Adrenal gland (tissue), 19 donors: ENCODE measurements at places on chromosomes 4 and X.
A peak's percentile ranks its signal among the peaks of the same experiment; 100 is the strongest.

DNA sequence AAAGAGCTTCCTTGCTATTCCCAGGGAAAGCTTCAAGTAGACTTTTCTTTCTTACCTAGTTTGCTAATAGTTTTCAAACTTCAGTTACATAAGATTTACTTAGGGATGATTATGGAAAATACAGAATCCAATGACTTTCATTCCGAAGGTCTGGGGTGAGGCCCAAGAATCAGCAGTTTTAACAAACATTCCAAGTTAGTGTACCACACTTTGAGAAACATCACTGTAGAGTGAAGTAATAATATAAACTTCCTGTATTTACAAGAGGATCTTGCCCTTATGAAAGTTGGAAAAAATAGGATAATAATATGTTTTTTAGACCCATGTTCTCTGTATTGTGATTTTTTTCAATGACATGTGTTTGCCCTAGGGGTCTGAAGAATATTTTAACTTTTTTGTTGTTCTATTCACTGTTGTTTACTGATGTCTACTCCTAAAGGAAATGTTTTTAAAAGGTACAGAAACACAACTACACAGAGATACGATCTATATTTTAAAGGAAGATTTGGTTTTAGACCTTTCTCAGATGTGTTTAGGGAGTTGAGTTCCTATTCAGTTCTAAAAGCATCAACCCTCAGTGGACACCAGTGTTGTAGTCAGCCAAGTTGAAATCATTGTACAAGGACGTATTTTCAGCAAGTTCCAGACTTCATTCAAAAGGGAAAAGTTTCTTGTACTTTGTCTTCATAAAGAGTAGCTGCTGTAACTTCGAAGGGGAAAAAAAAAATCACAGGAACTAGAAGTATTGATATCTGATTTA, 295.8 kb upstream of the SLC7A11 start:
- no peak for DNase-seq

- no peak for DNase-seq
Measured at GRCh38 chr4:22766068-22766467, 73.3 kb downstream of the GBA3 start.

DNA sequence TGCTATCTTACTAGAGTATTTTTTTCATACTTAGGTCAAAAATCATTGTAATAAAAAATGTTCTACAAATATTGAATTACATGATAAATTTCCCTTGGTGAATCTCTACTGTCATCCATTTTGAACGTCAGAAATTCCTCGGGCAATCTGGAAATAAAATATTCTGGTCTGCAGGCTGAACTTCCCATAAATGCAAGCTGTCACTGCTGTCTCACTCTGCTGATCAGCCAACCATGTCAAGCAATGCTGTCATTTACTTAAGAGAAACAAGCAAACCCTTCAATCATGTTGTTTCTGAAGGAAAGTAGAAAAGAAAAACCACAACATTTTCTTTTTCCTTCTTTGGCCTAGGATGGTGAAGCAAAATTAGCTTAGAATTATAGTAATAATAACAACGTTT, 514.2 kb upstream of the GALNT7 start:
- DNase-seq: no peak

GRCh38 chr4:137608085-137608484, 75.8 kb upstream of the PCDH18 start:
- no peak for DNase-seq

DNA sequence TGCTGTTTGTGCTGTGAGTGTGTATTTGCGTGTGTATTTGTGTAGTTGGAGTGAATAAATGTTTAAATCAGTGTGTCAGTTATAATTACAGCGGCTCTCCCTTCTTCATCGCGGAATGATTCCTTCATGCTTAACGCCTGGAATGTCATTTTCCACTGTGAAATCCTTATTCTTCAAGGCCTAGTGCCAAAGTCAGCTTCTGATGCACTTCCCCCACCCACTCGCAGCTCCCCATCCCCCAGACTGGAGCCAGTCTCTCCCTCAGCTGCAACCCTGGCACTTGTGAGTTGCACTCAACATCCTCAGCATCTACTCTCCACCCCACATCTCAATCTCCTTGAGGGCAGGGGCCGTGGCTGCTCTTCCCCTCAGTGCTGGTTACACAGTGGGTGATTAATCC, 583.0 kb downstream of the BCOR start:
- DNase-seq: no peak

GRCh38 chr4:175806727-175807126, 5.3 kb downstream of the GPM6A start:
- no peak for DNase-seq

- DNase-seq: no peak
Measured at GRCh38 chr4:168279556-168279955, 39.0 kb downstream of the DDX60 start.

GRCh38 chr4:65021149-65021548, 611.9 kb upstream of the TECRL start:
- no peak for DNase-seq

GRCh38 chr4:76354517-76355473, 48.3 kb downstream of the STBD1 start:
- no peak for DNase-seq

- no peak for DNase-seq
Measured at GRCh38 chrX:133380711-133381619, 34.3 kb downstream of the GPC4 start.

DNA sequence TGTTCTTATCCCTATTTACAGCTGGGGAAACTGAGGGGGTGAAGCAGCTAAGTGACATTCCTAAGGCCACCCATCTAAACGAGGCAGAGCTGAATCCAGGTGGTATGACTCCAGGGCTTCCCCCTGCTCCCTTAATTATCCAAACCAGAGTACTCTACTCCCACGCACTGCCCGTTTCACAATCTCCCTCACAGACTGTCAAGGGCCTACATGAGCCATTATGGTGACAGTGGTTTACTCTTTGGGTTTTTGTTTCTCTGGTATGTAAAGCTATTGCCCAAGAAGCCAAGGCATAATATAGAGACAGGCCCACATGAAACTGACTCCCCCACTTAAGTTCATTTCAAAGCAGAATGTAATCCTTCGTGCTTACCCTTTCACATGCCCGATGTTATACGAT, 95.1 kb downstream of the NHS start:
- DNase-seq: no peak

DNA sequence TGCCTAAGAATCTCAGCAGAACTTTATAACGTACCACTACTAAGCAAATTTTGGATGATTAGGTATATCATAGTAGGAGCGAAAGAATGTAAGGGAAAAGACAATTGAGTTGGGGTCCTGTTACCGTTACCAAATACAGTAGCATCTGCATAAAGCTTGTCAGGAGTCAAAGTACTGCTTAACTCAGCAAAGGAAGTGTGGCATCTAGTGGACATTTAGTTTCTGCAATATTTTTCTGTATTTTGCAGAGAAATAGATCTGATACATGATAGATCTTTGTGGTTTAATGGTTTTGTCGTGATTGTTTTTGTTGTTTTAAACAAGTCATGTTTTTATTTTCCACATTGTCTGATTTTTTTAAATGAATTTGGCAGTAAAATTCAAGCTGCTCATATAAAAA, 81.0 kb upstream of the SMARCAD1 start:
- DNase-seq: no peak

GRCh38 chrX:44343412-44344141, at the start of gene EFHC2:
Gene EFHC2, minus strand, starts transcription at chrX:44343672. Its CDS starts 84 bp downstream, at chrX:44343588.
- DNase-seq: peak; percentile 7

DNA sequence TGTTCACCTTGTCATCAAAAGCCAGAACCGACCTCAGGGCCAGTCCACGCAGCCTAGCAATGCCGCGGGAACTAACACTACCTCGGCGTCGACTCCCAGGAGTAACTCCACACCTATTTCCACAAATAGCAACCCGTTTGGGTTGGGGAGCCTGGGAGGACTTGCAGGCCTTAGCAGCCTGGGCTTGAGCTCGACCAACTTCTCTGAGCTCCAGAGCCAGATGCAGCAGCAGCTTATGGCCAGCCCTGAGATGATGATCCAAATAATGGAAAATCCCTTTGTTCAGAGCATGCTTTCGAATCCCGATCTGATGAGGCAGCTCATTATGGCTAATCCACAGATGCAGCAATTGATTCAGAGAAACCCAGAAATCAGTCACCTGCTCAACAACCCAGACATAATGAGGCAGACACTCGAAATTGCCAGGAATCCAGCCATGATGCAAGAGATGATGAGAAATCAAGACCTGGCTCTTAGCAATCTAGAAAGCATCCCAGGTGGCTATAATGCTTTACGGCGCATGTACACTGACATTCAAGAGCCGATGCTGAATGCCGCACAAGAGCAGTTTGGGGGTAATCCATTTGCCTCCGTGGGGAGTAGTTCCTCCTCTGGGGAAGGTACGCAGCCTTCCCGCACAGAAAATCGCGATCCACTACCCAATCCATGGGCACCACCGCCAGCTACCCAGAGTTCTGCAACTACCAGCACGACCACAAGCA, 898 bp downstream of the UBQLN2 start:
- peak; percentile 54 for DNase-seq

DNA sequence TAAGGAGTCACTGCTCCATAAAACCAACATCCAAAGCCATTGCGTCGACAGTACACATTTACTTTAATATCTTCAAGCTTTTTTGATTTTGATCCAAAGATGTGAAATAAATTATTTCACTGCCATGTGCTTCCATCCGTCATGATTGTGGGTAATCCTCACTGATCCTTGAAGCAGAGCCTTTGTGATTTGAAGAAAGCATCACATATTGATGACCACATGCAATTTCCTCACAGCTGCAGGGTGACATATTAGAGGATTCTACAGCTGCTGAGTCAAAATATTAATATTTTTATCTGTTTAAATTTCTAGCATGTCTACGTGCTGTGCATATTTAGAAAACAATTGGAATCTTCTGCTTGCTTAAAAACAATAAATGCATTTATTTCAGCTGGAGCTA, 196.8 kb upstream of the ANXA3 start:
- no peak for DNase-seq

DNA sequence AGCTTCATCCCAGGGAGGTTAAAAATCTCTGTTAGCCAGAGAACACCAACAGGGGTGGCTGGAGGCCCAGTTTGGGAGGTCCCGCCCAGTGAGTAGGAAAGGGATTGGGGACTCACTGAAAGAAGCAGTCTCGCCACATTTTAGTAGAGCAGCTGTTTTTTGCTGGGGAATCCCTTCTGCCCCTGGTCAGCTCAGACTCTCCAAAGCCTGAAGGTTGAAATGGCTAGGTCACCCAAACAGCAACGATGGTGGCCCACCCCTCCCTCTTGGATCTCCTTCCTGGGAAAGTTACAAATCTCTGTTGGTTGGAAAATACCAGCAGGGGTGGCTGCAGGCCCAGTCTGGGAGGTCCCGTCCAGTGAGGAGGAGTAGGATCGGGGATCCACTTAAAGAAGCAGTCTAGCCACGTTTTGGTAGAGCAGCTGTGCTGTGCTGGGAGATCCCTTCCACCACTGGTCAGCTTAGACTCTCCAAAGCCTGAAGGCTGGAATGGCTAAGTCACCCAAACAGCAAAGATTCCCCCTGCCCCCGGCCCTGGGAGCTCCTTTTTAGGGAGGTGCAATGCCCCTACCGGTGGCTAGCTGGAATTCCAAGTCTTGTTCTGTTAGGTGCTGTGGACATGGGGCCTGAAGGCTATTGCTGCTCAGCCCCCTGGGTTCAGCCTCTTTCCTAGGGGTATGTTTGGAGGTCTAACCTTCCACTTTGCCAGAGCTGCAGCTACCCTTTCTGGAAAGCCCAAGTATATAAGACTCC, 40.0 kb upstream of the TEX13A start:
- DNase-seq: no peak

DNA sequence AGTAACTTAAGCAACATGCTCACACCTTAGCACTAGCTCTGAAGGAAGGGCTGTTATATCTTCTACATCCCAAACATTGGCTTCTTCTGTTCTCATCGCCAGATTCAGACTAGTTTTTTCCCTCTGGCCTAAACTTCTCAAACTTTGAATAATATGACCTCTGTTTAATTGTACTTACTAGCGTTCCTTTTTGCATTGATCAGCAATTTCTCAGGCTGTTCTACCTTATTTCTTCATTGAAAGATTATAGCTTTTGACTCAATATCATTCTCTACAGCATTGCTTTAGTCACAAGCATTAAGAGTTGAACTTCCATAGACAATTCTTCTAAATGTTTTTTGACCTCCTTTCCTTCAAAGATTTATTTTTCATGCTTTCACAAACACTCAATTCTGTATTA, 659.2 kb downstream of the PCDH7 start:
- no peak for DNase-seq

- DNase-seq: no peak
Measured at GRCh38 chr4:121824171-121824527, 466 bp upstream of the CCNA2 start.

- DNase-seq: no peak
Measured at GRCh38 chr4:124070688-124071484, 641.6 kb downstream of the ANKRD50 start.

DNA sequence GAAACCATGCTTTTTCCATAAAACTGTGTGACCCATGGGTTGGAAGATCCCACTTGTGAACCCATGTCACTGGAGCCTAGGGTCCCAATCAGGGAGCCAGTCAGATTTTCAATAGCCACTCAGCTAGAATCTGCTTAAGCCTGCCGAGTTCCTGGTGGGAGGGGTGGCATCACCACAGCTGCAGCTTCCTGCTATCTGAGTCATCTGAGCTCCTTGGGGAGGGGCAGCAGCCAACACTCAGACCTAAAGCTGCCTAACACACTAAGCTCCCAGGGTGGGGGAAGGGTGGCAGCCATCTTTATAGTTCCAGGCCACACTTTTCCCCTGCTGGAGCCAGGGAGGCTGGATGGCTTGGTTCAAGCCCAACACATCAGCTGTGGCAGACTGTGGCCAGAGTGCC, 350.1 kb downstream of the C4orf33 start:
- no peak for DNase-seq

GRCh38 chrX:148698221-148698620, 197.8 kb downstream of the AFF2 start:
- DNase-seq: no peak

GRCh38 chrX:110277609-110278008, 40.3 kb downstream of the AMMECR1 start:
- no peak for DNase-seq

DNA sequence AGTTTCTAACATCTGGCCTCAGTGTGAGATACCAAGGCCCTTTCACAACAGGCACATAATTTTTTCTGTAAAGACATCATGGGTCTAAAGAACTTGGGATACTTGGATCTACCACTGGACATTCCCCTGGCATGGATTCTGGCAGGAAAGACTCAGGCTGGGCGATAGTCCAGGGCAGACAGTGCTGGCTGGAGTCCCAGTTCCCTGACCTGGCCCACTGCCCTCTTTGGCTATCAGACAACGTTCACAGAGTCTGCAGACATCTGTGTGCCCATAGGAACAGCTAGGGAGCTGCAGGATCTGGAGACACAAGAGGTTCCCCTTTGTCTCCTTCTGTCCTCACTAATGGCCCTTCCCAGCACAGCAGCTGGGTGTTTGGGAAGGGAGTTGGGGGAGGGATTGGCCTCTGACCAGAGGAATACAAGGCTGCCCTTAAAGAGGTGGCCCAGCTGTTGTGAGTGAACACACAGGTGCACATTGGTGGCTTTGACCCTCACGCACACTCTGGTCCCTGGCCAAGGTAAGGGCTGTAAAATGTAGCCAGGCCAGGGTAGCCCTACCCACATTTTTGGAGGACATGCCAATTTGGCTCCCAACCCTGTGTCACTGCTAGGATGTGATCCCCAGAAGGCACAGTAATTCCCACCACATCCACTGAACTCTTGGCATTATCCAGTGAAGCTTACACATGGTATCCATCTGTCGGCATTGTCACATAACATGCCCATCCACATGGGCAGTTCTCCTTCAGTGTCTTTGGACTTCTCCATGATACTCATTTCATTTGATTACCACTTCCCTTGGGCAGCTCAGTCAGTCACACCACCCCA, 72.3 kb downstream of the SOX3 start:
- DNase-seq: peak; percentile 60

- DNase-seq: no peak
Measured at GRCh38 chr4:143300860-143301259, 35.8 kb upstream of the GAB1 start.
